Thoracic aorta (tissue), 2 donors: ENCODE measurements at places on chromosomes 3 and 15. TPM values are rescaled to one million over a fixed set of nuclear protein-coding genes. Genes with fewer than 3 reads are reported as not detected.

DNA sequence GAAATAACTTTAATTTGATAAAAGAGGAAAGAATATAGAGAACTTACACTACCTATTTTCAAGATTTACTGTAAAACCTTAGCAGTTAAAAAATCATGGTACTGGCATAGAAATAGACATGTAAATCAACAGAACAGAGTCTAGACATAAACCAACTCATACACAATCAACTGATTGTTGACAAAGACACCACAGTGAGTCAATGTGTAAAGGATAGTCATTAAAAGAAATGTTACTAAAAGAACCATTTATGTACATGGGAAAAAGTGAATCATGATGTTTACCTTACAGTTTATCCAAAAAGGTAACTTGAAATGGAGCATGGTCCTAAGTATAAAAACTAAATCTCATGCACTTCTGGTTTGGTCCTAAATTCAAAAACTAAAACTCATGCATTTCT, 847.4 kb downstream of the IGSF11 start:
- no peak for DNase-seq
- no peaks in the 10 kb centered on the region for H3K27me3 ChIP-seq
- H3K36me3 ChIP-seq, result no peaks in the 10 kb centered on the region
- no peaks in the 10 kb centered on the region for H3K4me1 ChIP-seq

KLHDC8B gene
- total RNA-seq, result 22.4 TPM

DNA sequence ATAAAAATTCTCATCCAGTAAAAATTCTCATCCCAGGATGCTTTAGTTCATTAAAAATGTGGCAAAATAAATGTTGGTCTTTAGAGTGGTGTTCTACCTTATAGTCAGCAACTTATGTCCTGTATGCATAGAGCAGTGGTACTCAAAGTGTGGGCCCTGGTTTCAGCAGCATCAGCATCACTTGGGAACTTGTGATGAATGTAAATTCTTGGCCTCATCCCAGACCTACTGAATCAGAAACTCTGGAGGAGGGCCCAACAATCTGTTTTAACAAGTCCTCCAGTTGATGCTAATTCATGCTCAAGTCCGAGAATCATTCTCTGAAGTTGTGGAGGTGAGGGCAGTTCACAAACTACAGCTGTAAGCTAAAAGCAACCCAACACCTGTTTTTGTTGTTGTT, 307.3 kb upstream of the SATB1 start:
- H3K27me3 ChIP-seq, result no peaks in the 10 kb centered on the region
- H3K4me1 ChIP-seq, result no peaks in the 10 kb centered on the region

PLCB2 gene
- total RNA-seq, result 32.4 TPM

DNA sequence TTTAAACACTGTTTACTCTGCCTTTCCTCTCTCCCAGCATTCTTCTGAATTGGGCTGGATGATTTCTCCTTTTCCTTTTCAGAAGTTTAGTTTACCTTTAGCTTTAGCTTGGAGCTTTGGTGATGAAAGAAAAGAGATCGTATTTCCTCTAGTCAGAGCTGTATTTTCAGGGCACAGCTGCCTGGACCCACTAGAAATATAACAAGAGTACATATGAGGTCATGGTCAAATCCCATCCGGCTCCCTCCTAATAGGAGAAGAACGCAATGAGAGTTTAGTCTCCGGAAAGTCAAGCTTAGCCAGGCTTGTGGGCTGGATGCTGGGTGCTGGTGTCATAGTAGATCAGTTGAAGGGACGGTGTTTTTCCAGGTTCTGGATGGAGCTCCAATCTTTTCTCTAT, 177.1 kb upstream of the PFN2 start:
- no peak for DNase-seq
- peaks cover 31% of the 10 kb centered on the region for H3K4me1 ChIP-seq
- H3K4me3 ChIP-seq, result no peak overlapping the region
- no peaks in the 10 kb centered on the region for H3K36me3 ChIP-seq
- H3K27me3 ChIP-seq, result no peaks in the 10 kb centered on the region

GRCh38 chr15:74621936-74622335, 6.3 kb downstream of the CLK3 start:
- no peak overlapping the region for H3K4me3 ChIP-seq
- peaks cover 72% of the 10 kb centered on the region for H3K36me3 ChIP-seq
- H3K27ac ChIP-seq, result no peak overlapping the region

DNA sequence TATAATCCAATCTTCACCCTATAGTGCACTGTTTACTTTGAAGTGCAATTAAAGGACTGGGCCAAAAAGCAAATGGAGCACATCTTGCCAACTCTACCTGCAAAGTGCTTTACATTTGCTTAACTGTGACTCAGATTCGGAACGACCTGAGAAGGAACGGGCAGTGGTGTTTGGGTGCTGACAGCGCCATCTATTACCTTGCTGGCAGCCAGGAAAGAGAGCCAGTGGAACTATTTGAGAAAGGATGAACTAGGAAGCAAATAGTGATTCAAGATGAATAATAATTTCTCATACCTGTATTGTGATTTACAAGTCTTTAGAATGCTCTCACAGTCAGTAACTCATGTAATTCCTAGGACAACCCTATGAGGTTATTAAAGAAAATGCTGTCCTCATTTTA, 312.9 kb downstream of the PDCD6IP start:
- H3K27ac ChIP-seq, result no peak overlapping the region
- H3K4me3 ChIP-seq, result no peak overlapping the region
- DNase-seq, result no peak
- H3K27me3 ChIP-seq, result no peaks in the 10 kb centered on the region
- H3K4me1 ChIP-seq, result no peaks in the 10 kb centered on the region
